ENCODE measurements at places on chromosomes 16 and 17. TPM values are rescaled to one million over a fixed set of nuclear protein-coding genes. Genes with fewer than 3 reads are reported as not detected.

ACSF2 gene
- 25.0 TPM for total RNA-seq

GRCh38 chr17:56867948-56868376 lies 34.0 kb downstream of the DGKE start:
- DNase-seq = no peak

- DNase-seq = no peak
These were observed 580 bp downstream of the MT1X start for GRCh38 chr16:56682703-56683397.

CRYM gene
- 70.0 TPM for total RNA-seq

DNA sequence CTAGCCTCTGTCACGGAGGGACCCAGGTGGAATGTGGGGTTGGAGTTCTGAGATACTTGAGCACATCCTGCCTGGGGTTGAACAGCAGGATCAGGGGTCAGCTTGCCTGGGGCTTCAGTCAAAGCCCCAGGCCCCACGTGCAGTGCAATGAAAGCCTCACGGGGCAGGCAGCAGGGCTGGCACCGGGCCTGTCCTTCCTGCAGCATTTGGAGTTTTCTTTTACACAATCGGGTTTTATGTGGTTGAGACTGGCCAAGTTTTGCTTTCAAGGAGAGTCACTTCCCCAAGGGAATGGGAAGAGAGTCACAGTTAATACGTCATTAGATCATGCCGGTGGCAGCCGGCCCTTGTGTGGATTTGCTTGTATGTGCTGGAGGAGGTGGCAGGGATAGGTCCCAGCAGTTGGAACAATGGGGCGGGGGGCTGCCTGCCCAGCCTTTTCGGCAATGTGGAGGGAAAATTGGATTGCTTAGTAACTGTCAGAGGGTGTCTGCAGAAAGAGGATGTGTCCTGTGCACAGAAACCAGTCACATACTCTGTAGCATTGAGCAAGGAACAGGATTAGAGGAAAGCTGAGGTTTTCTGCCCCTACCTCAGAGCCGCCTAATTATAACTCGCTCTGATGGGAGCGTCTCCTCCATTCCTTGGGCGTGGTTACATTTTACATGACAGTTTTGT lies 4.5 kb downstream of the RMI2 start:
- DNase-seq = peak; percentile 81

GRCh38 chr17:45016823-45017222 lies 34.6 kb downstream of the DCAKD start:
- DNase-seq = no peak

DNA sequence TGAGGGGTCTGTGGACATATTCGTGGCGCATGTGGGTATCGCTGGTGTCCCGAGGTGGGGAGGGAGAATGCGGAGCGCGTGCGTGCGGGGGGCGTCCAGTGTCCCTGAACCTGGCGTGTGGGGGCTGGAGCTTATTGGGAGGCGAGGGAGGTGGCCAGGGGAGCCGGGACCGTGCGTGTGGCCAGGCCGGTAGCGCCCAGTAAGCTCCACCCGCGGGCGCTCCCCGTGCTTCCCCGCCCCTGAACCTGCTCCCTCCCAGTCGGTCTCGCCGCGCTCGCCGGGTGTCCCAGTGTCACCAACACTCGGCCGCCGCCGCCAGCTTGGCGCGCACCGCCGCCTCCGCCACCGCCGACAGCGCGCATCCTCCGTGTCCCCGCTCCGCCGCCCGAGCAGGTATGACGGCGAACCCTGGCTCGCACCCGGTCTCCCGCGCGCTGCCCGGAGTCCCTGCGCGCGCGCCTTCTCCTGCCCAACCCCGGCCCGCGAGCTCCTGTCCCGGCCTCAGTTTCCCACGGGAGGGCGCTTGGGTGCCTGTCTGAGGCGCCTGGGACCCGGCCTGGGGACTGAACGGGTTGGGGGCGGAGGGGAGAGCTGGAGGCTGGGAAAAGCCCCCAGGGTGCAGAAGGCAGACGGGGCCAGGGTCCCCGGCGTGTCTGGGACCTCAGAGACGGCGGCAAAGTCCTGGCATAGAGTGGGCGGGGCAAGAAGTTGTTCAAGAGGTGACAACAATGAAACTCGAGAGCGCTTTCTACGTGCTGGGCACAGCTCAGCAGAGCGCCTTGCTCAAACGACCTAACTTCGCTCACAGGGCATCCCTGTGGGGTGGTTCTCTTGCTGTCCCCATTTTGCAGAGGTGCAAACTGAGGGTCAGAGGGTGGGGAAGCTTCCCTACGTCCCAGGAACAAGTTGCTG lies at the start of gene SCNN1B:
SCNN1B (plus strand) TSS at position 258 of the 912 bp plus-strand sequence. CDS start 46,298 bp downstream, outside the sequence.
- DNase-seq = no peak

- DNase-seq = peak; percentile 89
These were observed 37.6 kb downstream of the CTU2 start for GRCh38 chr16:88743693-88744576.

DNA sequence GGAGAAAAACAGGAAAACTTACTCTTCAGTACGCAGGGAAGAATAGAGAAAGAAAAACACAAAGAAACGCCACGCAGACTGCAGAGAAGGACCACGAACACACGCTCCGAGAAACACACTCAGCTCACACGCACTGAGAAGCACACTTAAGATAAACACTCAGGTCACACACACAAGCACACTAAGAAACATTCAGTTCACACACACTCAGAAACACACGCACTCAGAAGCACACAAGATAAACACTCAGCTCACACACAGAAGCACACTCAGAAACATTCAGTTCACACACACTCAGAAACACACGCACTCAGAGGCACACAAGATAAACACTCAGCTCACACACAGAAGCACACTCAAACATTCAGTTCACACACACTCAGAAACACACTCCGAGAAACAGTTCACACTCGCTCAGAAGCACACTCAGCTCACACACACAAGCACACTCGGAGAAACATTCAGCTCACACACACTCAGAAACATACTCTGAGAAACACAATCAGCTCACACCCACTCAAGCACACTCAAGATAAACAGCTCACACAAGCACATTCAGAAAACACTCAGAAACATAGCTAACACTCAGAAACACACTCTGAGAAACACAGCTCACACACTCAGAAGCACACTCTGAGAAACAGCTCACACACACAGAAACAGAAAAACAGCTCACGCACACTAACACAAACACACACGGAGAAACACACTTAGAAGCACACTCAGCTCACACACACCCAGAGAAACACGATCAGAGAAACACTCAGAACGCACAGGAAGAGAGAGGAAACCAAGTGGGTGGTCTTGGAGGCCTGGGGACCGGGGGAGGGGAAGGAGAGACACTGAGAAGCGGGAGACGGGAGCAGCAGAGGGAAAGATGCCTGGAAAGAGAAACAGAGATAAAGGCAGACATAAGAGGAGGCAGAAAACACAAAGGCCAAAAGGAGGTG lies 908 bp downstream of the TMEM98 start:
- no peak for DNase-seq

- DNase-seq = no peak
These were observed 44.7 kb downstream of the SKAP1 start for GRCh38 chr17:48385319-48385718.

- DNase-seq = peak; percentile 45
These were observed 1.4 kb upstream of the CD2BP2 start for GRCh38 chr16:30356401-30357084.

GRCh38 chr16:79998143-79998542 lies 397.6 kb upstream of the MAF start:
- DNase-seq = no peak

DNA sequence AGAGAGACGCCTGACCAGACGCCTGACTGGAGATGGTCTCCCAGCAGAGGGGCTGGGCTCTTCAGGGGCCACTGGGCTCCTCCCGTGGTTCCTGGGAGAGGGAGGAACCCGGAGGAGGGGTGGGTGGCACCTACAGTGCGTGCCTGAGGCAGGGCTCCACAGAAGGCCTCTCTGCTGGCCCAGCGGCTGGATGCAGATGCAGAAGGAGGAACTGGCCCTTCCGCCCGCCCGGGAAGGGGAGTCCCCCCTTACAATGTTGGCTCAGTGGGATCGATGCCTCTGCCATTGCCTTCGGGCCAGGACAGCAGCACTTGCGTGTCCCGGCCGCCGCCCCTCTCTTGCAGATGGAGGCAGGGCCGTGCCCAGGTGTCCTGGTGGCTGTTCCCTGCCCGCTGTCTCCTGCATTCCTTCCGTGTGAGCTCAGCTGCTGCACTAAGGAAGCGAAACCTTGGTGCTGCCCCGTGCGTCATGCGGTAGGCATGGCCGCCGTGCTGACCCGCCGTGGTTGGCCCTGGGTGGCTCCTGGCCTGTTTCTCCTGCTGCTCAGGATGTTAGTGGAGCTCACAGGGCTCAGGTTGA lies 15.1 kb downstream of the BAIAP2 start:
- DNase-seq = peak; percentile 75

TBC1D3I gene
- 0.30 TPM for total RNA-seq

NETO2 gene
- total RNA-seq = 2.0 TPM

DNA sequence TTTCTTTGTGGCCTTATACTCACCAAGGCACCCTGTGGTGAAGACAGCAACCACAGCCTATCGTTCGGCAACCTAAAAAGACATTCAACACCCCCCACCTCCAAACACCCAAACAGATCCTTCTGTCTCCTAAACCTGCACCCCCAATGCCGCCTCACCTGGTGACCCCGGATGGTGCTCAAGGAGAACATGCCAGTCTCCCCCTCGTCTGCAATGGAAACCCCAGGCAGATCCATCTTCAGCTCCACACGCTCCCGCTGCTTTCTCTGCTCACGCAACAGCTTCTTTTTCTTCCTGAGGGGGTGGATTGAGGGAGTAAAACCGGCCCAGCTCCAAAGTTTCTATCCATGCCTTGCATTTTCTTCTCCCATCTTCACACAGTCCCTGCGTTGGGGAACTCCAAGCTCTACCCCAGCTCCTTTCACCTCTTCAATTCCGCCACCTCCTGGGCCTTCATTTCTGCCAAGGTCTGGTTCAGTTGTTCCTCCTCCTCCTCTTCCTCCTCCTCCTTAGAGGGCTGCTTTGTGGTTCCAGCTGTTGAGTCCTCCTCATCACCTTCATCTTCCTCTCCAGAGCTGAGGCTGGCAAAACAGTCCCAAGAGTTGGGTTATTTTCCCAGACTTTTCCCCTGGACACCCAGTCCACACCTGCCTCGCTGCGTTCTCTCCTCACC lies 3.4 kb upstream of the PSMC5 start:
- DNase-seq = no peak

- DNase-seq = no peak
These were observed 2.7 kb downstream of the MYO18A start for GRCh38 chr17:29177541-29177870.

DNA sequence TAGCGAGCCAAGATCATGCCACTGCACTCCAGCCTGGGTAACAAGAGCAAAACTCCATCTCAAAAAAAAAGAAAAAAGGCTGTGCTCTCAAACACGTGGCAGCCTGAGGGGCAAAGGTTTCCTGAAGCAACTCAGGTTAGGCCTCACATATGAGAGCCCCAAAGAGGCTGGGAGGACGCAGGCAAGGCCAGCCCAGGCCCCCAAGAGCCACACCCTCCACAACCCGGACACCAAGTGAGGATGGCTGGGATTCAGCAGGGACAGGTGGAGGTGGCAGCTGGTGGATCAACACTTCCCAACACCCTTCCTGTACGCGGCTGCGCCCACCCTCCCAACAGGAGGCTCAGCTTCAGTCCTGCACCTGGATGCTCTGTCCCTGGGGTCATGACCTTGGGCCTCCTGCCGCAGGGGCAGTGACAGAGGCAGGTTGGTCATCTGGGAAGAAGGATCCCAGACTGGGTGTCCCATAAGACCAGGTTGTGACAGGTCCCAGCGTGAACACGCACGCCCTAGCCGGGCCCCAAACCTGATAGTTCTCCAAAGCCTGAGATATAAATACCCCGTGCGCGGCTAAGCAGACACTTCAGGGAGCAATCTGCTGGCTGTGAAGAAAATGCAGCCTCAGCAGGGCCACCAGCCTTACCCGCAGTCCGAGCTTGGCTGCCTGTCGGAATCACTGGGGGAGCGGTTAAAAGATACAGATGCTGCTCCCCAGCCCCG lies 78.1 kb downstream of the TIMM22 start:
- peak; percentile 68 for DNase-seq

DNA sequence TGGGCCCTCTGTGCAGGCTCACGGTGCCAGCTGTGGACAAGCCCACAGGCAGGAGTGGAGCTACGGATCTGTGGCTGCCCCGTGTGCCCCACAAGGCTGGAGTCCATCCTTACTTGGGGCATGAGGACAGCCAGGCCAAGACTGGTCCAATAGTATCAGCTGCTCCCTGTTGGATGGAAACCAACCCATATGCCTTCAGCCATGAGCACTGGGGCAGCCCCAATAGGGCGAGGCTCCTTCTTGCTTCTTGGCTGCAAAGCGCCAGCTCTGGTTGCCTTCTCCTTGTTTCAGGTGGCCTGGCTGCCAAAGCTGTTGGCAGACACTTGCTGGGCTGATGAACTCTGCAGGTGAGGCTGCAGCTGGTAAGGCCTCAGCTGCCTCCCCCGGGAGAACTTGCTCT lies 188.0 kb downstream of the ENGASE start:
- DNase-seq = no peak

DNA sequence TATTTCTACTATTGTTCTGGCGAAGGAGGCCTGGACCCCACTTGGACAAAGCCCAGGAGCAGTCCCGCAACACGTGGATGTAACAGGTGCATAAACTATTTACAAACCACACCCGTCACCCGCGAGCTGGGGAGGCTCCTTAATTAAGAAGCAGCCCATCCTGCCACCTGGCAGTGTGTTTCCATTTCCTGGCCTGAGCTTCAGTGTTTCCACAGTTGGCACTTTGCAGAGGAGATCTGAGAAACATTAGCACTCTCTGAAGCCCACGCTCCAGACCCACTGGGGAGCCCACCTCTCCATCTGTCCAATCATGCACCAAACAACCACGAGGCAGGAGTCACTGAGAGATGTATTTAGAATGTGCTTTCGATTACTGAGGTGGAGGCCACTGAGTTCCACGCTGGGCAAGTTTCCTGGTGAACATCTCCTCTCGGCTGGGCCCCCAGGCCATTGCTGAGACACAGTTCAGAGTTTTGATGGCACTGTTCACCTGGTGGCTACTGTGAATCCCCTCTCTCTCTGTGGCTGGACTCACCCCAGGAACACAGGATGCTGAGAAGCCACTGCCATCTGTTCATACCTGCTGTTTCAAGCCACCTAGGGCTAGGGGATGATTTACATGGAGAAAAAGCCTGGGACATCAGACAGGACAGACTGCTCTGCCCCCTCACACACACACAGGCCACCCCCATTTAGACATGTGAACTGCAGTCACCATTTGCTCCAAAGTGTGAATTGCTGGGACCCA lies 129.1 kb downstream of the AIPL1 start:
- DNase-seq = no peak

GRCh38 chr17:33049781-33050414 lies 58.3 kb downstream of the SPACA3 start:
- DNase-seq = no peak

- no peak for DNase-seq
These were observed 19.1 kb upstream of the KPNB1 start for GRCh38 chr17:47630614-47631013.

HOXB5 gene
- total RNA-seq = 0.13 TPM
